MV-4-11 (cell line): ENCODE measurements at places on chromosomes 6 and 20.

GRCh38 chr6:33139596-33140206 lies 52.6 kb downstream of the COL11A2 start:
- peak; percentile 59 for DNase-seq

DNA sequence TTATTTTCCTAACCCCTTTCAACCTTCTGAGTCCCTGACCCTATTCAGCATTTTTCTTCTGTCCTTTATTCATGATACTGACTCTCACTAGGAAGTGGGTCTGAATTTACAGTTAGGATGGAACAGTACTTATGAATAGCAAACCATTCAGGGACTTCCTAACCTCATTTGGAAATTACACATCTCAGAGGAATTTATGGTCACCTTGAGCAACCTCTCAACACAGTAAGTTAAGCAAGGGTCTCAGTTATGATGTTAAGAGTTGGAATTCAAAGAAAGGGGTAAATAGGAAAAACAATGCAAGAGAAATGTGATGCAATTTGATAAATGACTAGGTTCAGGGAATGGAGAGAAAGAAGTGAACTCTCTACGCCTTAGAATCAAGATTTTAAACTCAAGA lies 97.3 kb downstream of the GPR6 start:
- DNase-seq, result no peak

- DNase-seq, result no peak
Observed at GRCh38 chr20:14566505-14566904, 229.1 kb upstream of the FLRT3 start.

DNA sequence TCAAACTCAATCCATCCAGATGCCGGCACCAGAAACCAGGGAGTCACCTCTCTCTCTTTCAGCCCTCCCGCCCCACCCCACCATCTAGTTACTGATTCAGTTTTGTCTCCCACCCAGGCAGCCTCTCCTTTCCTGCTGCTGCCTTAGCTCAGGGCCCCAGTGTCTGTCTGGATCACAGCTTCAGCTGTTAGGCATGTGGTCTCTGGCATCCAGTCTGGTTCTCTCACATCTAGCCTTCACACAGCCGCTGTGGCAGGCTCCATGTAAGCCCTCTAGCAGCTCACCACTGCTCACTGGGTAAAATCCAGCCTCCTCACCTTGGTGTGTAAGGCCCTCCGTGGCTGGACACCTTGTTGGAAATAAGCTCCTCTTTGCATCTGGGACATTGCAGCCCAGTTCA lies 21.3 kb downstream of the AARS2 start:
- no peak for DNase-seq

DNA sequence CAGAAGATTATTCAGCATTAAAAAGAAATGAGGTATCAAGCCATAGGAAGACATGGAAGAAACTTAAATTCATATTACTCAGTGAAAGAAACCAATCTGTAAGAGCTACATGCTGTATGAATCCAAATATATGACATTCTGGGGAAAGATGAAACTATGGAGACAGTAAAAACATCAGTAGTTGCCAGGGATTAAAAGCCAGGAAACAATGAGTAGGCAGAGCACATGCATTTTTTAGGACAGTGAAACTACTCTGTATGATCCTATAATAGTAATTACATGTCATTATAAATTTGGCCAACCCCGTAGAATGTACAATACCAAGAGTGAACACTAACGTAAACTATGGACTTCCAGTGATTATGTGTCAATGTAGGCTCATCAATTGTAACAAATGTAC lies 92.8 kb upstream of the RNF217 start:
- no peak for DNase-seq
